ENCODE measurements at places on chromosomes 3 and 15.
A peak's percentile ranks its signal among the peaks of the same experiment; 100 is the strongest.

DNA sequence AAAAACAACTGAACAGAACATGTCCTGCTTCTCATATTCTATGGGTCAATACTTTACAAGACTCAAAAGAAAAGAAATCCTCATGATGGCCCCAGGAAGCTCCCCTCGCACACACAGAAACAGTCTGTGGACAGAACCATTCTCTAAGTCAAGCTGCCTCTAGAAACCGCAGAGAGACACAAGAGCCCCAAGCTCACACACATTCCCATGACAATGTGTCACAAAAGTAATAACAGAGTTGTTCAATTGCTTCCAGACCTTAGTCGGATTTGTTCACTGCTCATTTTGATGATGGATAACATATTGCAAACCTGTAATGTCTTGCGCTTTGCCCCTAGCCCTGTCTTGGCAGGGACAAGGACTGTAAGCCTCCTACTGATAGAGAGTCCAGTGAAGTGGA is 60.9 kb downstream of the UMPS start:
- DNase-seq: no peak

- DNase-seq: no peak
Observed at GRCh38 chr3:153927107-153927506, 194.1 kb upstream of the ARHGEF26 start.

- DNase-seq: no peak
Observed at GRCh38 chr3:60696428-60697125, 554.7 kb downstream of the FHIT start.

DNA sequence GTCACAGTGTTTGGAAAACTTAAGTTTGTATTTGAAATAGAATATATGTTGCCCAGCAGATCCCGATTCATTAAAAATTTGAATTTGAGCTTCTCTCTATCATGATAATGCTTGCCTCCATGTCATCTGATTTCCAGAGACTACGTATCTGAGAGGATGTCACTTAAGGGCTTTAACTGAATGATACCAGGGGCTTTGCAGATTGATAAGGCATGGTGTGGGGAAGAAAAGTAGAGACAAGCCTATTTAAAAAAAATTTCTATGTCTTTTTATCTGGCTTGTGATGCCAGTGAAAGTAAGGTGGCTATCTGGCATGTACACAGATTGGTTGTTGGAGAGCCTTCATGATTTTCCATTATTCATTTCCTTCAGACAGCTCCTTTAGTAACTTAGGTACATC is 72.7 kb downstream of the UBE2E2 start:
- DNase-seq: no peak

DNA sequence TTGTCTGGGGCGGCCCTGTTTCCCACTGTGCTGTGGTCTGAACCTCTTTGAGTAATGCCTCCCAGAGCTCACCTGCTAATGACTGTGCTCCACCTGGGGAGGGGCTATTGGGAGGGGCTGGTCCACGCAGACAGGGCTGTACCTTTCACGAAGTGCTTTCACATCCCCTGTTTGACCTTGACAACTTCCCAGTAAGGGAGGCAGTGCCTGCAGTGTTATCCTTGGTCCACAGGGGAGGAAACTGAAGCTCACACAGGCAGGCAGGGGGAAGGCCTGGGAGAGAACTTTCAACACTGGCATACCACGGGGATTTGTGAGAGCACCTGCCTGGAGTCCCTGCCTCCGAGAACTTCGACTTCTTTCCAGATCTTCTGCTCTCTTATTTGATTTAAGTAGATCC is 91.2 kb downstream of the CACNA1D start:
- no peak for DNase-seq

DNA sequence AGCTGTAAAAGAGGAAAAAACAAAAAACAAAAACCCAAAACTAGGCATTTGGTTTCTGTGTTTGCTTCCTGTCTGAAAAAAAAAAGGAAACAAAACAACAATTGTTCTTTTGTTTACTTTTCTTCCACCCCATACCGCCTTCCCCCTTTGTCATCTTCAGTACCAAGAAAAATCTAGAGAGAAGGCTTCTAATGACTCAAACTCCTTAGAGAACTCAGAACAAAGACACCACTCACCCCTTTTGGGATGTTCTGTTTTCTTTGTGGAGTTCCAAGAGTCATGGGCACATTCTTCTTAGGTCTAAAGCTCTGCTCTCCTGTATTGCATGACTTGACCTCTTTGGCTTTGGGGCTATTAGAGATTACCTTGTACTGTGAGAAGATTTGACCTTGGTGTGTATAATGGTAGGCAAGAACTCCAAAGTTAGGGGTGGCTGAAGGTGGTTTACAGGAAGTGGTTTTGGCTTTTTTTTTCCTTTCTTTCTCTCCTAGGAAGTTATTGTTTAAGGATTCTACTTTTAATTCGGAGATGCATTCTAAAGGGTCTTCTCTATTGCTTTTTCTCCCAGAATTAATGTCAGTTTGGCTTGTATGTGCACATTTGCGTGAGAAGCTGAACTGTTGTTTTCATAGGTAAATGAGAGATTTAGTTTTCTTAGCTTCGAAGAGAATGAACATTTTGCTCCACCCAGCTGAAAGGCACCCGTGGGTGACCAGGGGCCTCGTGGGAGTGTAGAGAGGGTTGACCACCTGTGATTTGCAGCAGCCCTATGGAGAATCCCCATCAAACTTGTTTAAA is 39.5 kb upstream of the ZBTB20 start:
- DNase-seq: no peak

DNA sequence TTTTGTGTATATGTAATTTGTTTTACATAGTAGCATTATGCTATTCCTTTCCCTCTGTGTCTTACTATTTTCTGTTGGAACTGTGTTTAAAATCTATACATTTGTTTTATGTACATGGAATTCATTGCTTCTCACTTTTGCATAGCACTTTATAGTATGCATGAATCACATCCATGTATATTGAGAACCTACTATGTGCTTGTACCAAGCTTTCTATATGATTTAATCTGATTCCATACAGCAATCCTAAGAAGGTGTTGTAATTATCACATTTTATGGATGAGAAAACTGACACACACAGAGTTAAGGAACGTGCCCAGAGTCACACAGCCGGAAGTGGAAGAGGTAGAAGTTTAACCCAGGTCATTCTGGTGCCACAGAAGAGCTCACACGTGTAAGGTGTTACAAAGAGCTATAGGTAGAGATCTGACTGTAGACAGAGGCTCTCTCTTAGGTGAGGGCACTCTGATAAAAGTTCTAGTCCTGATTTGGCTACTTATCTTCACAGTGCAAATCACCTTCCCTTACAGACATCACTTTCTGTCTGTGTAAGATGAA is 3.5 kb upstream of the SMAD3 start:
- DNase-seq: no peak

- DNase-seq: no peak
Observed at GRCh38 chr3:14150078-14150477, 25.2 kb downstream of the TMEM43 start.

- no peak for DNase-seq
Observed at GRCh38 chr3:94694894-94695293, 632.0 kb downstream of the NSUN3 start.

- DNase-seq: no peak
Observed at GRCh38 chr3:69252631-69253030, 130.2 kb upstream of the LMOD3 start.

GRCh38 chr15:31279221-31280045 is 47.2 kb upstream of the KLF13 start:
- DNase-seq: no peak

DNA sequence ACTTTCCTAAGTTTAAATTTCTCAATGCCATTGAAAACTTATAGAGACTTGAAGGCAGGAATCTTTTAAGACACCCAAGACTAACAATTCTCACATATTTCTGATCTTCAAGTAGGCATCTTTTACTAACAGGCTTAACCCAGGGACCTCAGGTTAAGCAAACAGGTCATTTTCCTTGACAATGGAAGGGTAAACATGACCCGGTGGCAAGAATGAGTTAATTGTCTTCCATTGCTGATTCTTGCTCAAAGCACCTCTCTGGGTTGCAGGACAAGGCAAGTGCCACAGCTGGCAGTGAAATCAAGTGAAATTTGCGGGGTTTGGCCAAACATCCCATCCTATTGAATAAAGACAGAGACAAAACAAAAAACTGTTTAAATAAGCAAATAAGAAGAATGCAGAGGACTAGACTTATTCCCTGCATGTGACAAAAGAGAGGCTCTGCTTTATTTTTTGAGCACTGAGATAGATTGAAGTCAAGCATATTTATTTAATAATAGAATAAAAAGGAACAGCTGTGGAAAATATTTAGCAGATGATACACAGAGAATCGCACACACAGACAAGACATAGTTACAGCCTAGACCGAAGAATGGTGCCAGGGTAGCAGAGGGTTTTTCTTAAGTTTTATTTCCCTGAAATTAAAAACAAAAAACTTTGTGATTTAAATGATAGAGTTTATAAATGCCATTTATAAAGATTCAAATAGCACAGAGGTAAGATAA is 56.0 kb upstream of the MITF start:
- DNase-seq: no peak

DNA sequence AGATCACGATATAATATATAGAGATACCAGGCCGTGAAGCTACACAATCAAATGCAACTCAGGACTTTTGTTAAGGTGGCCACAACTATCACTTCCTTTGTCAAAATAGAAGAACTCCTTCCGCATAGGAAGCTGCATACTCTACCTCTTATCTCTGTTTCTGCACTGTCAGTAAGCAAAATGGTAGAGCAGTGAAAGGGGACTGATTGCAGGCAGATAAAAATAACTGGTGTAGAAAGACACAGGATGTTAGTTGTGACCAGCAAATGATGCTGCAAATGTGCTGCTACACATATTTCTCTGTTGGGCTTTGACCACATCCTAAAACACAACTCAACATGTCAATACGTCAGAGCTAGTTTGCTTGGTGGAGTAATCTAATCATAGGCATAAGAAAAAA is 16.3 kb upstream of the TRAT1 start:
- DNase-seq: peak; percentile 26

DNA sequence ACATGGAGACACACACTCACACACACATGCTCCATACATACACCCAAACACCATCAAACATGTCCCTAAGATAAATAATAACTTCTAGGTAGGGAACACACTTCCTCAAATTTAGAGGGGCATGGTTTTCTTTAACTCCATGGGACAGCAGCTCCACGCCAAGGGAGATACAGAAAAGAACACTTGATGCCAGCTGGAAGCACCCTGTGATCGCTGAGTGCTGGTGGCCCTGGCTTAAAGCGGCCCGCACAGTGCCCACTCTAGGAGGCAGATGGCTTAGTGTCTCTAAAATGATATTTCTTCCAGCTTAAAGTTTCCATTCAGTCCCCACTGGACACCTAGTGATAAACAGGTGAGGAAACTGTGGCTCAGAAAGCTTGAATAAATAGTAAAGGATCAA is 232.9 kb downstream of the UACA start:
- DNase-seq: no peak

DNA sequence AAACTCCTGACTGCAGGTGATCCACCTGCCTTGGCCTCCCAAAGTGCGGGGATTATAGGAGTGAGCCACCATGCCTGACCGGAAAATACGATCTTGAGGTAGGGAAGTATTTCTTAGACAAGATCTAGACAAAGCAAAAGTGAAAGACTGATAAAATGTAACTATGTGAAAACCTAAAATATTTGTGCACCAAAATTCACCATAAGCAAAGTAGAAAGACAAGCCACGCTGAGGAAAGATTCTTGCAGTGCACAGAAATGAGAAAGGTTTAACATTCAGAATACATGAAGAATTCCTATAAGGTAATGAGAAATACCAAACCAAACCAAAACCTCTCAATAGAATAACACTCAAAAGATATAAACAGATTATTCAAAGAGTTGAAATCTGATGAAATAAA is 35.7 kb downstream of the SYNM start:
- no peak for DNase-seq

DNA sequence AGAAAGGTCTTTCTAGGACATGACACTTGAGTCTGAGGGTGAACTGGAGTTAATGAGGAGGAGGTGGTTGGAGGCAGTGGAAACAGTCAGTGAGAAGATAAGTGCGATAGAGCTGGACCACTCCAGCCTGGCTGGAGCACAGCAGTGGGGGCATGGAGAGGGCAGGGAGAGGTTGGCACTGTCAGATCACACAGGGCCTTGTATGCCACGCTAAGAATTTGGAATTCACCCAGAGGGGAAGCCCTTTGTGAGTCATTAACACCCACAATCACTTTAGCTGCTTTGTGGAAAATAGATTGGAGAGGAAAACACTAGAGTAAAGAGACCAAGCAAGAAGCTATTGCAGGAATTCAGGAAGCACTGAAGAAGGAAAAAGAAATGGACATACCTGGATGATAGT is 83.3 kb downstream of the ZNF621 start:
- no peak for DNase-seq

- peak; percentile 48 for DNase-seq
Observed at GRCh38 chr3:52532517-52532837, 1.2 kb downstream of the NT5DC2 start.

DNA sequence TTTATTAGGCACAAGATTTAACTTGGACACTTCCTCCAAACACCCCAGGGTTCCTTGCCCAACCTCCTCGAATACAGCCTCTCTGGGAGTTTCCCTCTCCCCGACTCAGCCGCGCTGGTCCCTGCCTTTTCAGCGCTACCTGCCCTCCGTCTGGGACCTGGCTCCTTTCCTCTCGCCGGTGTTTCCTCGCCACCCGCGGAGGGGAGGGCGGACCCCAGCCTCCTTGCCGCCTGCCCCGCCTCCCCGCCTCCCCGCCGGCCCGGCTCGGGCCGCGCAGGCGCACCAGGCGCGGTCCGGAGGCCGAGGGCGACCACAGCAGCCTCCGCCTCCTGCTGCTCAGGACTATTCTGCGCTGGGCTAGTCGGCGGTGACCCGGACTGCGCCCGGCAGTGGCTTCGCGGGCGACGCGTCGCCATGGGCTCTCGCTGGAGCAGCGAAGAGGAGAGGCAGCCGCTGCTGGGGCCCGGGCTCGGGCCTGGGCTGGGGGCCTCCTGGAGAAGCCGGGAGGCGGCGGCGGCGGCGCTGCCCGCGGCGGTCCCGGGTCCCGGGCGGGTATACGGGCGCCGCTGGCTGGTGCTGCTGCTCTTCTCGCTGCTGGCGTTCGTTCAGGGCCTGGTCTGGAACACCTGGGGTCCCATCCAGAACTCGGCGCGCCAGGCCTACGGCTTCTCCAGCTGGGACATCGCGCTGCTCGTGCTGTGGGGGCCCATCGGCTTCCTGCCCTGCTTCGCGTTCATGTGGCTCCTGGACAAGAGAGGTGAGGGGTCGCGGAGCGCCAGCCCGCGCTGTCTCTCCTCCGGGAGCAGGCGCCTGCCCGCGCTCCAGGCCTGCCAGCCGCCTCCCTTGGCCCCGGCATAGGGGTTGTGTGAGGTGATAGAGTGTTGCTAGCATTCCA is at the start of gene SLC49A4:
Gene SLC49A4 (plus strand): TSS at position 291 of the 895 bp plus-strand sequence. CDS start 124 bp downstream, at position 415.
- peak; percentile 65 for DNase-seq

DNA sequence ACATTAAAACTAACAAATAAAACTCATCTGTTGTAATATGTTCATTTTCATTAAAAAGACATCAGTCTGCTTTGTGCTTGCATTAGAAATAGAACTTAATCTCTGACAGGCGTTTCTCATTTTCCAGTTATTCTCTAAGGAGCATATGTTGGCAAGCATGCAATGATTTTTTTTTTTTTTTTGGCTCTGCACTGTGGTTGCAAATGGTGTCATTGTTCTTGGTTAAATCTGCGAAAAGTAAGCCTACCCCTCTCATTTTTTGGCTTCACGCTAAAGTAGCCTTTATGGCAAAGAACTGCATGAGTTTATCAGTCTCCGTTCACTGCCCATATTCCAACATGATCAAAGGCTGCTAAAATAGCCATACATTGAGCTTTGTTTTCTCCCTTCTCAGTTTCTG is 403.2 kb downstream of the MECOM start:
- DNase-seq: no peak

- DNase-seq: no peak
Observed at GRCh38 chr3:64726414-64727090, 38.8 kb upstream of the ADAMTS9 start.

All from activated gamma-delta T cell treated with Interleukin-2 at 50 U/mL for 16 hours (primary cell).